ENCODE measurements at places on chromosomes 6 and 20.

- DNase-seq, result no peak
Measured at GRCh38 chr20:58986968-58987517, 6.0 kb downstream of the NELFCD start.

GRCh38 chr6:141403103-141403502 is 729.6 kb upstream of the GJE1 start:
- no peak for DNase-seq

DNA sequence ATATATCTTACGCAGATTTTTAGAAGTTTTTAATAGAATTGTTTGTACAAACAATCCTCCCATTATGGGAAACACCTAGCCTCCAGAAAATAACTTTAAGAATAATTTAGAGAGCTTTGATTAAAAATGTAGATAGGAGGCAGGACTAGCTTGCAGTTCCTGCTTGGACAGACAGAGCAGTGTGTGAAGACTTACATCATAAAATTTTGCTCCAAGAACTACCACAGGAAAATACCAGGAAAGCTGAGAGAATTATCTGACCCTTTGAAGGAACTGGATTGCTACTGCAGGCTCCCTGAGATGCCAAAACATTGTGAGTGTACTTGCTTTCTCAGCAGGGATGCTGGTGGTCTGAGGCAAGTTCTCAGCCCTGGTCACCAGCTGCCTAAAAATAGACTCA is 64.2 kb downstream of the EYS start:
- DNase-seq, result no peak

DNA sequence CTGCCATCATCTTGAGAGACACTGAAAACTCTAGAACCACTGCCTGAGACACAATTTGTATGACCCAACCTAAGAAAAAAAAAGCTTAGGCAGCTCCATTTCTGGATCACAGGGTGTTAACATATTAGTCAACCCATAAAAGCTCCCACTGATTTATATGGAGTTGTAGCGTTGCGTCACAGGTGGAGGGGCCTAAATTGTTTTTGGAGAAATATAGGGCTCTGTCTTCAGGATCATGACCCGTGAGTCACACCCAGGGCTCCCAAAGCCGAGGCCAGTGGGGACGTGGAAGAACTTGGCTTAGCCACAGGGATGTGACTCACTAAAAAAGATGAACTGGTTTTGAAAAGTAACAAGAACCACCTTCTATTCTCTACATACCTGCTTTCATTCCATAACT is 116.5 kb upstream of the BMP2 start:
- DNase-seq, result no peak

DNA sequence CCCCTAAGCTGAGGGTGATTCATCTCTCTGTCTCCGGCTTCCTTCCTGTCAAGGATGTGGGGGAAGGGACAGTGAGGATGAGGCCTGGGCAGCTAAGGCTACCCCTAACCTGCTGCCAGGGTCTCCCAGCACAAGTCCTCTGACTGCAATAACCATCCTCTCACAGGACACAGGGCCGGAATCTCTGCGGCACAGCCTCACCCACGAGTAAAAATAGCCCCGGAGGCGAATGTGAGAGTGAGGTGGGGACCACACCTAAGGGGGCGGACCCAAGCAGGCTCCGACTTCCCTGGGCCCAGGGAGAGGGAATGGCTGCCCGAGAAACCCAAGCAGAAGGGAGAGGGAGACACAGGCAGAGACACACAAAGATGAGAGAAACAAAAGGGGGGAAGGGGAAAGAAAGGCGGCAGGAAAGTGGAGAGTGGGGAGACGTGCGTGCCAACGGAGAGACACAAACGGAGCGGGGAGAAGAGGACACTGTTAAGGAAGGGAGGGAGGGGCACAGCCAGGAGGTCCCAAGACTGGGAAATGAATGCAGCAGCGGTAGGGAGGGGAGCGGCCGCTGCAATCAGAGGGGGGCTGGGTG is 1.4 kb downstream of the CLIC1 start:
- DNase-seq, result peak; percentile 80

GRCh38 chr6:27630727-27631608 is 158.1 kb upstream of the ZNF184 start:
- DNase-seq, result no peak

GRCh38 chr6:155177363-155177961 is 86.4 kb upstream of the CLDN20 start:
- DNase-seq, result peak; percentile 62

DNA sequence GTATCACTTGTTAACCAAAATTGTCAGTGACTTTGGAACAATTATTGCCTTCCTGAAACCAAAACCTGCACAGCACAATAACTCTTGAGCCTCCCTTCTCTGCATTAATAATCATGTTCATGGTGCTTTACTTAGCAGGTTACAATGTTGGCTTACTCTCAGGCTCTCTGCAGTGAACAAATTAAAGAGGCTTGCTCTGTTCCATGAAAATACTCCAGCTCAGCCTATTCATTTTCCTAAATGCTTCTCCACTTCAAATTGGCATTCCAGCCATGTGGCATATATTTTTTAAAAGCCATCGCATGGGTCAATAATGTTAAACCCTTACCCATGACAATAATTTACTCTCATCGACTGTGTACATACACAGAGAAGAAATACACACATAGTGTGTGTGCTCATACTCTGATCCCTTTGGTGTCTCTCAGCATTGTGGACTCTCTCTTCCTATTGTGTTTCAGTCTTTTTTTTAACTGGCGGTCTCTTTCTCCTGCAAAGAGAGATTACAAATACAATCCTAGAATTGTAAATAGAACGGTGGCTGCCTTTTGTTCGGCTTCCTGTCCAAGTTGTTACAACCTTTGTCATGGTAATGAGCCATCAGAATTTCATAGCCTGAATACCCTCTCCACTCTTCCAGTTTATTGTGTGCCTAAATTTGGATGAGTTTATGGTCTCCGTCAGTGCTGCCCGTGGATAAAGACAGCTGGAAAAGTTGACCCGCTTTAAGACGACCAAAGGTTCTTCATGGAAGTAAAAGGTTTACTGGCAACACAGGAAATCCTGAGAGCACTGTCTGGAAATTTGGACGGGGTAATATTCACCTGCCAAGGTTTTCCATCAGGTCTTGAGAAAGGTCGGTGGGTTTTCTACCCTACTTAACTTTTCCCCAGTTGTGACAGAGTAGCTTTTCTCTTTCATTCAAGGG is 263.6 kb downstream of the CD83 start:
- no peak for DNase-seq

DNA sequence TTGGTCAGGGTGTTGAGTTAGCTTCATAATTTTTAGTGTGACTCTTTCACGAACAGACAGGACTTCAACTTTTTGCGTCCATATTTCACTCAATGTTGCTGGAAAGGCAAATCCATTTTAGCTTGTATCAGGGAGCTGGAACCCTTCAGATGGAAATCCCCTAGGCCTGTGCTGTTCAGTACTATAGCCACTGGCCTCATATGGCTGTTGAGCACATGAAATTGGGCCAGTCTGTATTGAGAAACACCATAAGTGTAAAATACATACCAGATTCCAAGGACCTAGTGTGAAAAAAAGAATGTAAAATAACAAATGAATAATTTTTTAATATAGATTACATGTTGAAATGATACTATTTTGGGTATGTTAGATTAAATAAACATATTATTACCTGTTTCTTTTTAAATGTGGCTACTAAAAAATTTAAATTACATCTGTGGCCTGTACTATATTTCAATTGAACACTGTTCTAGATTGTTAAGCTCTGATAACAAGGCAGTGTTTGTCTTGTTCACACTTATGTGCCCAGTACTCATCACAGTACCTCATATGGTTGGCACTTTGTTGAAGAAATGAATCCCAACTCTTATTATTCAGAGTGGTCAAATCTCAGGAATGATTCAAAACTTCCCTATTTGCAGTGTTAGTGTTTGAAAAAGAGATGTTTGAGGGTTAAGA is 34.3 kb downstream of the CTNNBL1 start:
- DNase-seq, result no peak

- DNase-seq, result no peak
Measured at GRCh38 chr20:23334111-23334510, 16.5 kb upstream of the NXT1 start.

DNA sequence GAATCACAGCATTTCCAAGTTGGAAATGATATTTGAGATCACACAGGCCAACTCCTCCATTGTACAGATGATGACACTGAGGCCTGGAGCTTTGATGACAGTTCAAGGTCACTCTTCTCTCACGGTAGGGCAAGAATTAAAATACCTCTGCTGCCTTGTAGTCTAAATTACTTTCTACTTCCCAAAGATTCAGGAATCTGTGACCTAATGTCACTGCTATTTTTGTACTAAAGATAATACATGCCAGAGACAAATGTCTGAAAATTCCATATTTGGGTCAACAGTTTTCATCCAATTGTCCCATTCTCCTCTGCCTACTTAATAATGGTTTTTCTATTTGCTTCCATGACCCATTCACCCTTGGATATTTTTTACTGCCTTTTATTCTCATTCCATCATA is 160.0 kb downstream of the SOD2 start:
- DNase-seq, result no peak

DNA sequence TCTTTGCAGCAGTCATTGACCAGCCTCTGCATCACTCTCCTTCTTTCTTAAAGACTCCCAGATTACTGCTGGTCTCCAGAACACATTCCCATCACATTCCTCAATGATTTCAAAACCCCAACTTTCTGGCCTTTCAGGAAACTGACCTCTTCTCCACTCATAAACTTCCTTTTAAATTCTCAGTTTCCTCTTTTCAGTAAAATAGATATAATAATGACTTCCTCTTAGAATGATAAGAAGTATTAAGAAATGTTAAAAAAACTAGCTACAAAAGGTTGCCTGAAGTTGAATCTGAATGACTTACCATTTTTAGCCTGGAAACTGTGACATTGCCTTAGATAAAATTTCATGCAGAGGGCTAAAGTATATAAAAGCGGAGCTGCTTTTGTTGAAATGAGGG is 239.3 kb downstream of the OGFRL1 start:
- DNase-seq, result no peak

GRCh38 chr6:74356391-74356790 is 660.4 kb downstream of the CD109 start:
- no peak for DNase-seq

DNA sequence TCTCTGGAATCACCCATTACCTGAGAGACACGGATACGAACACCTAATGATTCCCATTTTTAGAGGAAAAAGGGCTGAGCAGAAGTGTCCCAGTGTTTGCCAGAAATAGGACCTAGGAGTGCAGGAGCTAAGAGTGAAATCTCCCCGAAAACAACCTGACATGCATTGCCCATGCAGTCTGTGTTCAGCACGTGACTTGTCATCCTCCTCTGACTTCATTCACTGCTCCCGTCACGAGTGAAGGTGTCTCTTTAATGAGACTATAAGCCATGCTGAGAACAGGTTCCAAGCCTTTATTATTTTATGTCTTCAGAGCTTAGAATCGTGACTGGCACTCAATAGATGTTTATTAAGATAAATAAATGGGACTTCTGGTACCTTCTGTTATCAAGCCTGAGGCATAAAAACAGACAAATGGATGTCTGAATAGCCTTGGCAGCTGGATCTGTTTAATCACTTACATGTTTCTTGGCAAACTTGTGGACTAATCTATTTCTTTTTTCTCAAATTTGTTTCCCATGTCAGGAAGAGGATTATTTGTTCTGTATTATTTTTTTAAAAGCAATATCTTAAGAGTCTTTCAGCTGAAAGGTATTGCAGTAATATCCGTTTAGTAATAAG is 3.7 kb upstream of the MLIP start:
- no peak for DNase-seq

GRCh38 chr20:48066246-48066645 is 281.0 kb upstream of the SULF2 start:
- no peak for DNase-seq

- DNase-seq, result no peak
Measured at GRCh38 chr20:11718474-11719094, 199.1 kb upstream of the BTBD3 start.

DNA sequence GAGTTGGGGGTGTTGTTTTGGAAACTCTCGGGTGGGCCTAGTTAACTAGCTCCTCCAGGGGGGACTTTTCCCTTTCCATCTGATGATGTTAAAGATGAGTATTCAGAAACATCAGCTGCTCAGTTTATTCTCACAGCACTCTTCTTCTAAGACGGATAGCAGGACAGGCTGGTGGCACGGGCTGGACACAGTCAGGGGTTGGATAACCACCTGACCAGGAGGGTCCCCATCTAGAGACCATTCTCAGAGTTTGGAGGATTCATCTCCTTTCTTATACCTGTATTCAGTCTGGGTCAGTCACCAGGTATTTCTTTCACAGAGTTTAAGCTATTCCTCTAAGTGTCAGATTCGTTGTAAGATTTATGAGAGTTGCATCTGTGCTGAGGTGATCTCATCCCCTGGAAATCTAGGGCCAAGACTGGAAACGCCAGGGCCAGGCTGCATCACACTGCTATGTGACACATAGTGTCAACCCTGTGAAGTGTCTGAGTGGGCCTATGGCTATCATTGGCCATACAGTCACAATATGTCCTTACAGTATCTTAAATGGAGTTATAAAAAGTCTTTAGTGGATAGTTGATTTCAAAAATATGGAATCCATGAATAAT is 111.7 kb downstream of the FAM50B start:
- DNase-seq, result no peak

All from CD4-positive, alpha-beta T cell treated with Interleukin-4 for 4 hours (primary cell).